ENCODE measurements at places on chromosomes 1 and 21. TPM values are rescaled to one million over a fixed set of nuclear protein-coding genes. Genes with fewer than 3 reads are reported as not detected.

DNA sequence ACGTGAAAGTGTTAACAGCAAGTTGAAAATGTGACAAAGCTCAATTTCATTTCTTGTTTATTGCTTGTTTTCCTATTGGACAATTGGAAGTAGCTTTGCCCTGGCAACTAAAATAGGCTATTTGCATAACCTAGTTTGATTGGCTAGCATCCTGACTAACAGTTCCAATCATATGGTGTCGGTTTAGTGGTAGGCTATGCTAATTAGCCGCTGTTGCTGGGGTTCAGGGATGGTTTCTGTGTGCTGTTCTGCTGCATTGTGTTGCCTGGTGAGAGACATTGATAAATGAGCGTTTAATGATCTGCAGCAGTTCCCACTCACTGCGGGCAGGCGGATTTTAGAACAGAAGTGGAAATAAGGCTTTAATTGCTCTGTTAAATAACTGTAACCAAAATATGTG lies 68.5 kb downstream of the DYRK1A start:
- DNase-seq, result peak; percentile 84

DNA sequence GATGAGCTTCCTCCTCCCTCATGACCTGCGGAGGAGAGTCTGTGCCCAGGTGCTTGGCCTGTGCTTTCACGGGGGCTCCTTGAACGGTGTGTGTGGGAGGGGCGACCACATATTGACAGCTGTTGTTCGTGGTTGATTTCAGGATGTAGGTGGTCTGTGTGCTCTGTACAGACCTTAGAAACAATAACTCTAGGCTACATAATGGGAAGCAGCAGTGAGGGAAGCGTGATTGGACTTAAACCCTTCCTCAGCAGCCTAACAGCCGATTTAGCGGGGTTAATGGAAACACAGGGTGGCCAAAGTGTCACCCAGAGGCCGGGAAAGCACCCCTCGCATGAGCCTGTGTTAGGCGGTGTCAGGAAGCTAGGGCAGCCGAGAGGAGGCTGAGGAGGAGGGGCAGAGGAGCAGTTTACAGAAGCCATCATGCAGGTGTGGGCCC lies 56.0 kb downstream of the TBCE start:
- DNase-seq, result no peak

GRCh38 chr1:58257003-58257402 lies 289.5 kb downstream of the OMA1 start:
- DNase-seq, result no peak

Gene OR10Z1
- 0.08 TPM for polyA plus RNA-seq

- no peak for DNase-seq
These were observed 43.3 kb downstream of the KRTAP19-8 start for GRCh38 chr21:30994932-30995331.

DNA sequence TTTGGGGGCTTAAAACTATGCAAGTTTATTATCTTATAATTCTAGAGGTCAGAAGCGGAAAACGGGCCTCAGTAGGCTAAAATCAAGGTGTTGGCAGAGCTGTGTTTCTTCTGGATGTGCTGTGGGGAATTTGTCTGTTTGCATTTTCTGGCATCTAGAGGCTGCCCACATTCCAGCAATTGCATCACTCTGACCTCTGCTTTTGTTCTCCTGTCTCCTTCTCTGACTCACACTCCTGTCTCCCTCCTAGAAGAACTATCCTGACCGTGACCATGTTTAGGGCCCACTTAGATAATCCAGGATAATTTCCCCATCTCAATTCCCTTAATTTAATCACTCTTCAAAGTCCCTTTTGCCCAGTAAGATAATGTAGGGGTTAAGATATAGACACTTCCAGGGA lies 127.4 kb upstream of the DEPDC1 start:
- DNase-seq, result no peak

DNA sequence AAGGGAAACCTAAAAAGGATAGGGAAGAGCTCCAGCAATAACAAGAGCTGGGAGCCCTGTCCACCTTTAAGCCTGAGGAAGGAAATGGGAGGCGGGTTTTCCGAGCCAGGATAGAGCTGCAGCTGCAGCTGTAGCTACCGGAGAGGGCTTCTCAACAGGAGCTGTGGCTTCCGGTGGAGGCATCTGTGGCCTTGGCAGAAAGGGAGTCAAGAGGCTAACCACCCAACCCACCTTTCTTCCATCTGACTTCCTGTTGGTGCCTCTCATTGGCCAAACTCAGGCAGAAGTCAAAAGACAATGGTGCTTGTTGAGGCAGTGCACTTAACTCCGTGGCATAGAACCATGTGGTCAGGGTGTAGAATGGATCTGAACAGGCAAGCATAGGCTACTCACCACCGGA lies 313.1 kb upstream of the DAB1 start:
- no peak for DNase-seq

Gene OR2L8
- polyA plus RNA-seq, result not detected

GRCh38 chr1:89611721-89612120 lies 21.2 kb upstream of the LRRC8C start:
- DNase-seq, result no peak

- DNase-seq, result peak; percentile 26
These were observed 408.7 kb downstream of the NUF2 start for GRCh38 chr1:163730411-163730821.

Gene GBP2
- polyA plus RNA-seq, result 2.8 TPM

DNA sequence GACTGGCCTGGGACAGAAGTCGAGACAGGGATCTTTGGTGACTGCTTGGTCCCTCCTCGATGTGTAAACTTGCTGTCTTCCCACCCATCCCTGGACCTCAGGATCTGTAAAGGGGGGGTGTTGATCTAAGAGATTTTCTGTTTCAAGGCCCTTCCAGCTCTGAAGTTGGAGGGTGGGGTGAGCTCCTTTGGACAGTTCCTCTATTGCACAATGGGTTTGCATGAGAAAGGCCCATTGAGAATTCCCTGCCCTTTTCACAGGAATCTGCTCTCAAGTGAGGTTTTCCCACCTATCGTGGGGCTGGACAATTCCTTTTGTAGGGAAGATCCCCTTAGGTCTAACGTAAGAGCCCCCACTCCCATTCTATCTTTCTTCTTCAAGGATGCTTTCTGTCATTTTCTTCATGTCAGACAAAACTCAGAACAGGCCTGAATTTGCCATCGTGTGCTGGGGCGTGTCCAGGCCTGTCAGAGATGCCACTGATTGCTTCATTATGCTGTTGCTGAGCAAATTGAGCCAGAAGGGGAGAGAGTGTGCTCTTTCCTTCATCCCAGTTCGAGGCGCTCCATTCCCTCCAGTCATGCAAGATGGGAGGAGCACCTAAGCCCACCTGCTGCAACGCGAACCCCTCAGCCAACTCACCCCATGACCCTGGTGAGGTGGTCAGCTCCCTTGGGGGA lies 149.9 kb upstream of the IGSF21 start:
- DNase-seq, result no peak

Gene SLC16A4
- 84.4 TPM for polyA plus RNA-seq

GRCh38 chr1:158025576-158026230 lies 32.3 kb downstream of the KIRREL1 start:
- no peak for DNase-seq

Gene ERICH3
- polyA plus RNA-seq, result 0.36 TPM

Measured in renal cortex interstitium (tissue), 15 donors.